ENCODE measurements at places on chromosomes 2 and 18. TPM values are rescaled to one million over a fixed set of nuclear protein-coding genes. Genes with fewer than 3 reads are reported as not detected.

The NEB gene
- 2.0 TPM for total RNA-seq

The ZNF142 gene
- total RNA-seq: 23.4 TPM

The ADNP2 gene
- 83.3 TPM for total RNA-seq

The ALPI gene
- total RNA-seq: not detected

The SPEG gene
- total RNA-seq: 2.4 TPM

The DNAH7 gene
- 0.10 TPM for total RNA-seq

The GORASP2 gene
- 40.7 TPM for total RNA-seq

The CHCHD5 gene
- 4.6 TPM for total RNA-seq

The ABCB6 gene
- 1.3 TPM for total RNA-seq

The UGT1A9 gene
- total RNA-seq: not detected

The TWSG1 gene
- total RNA-seq: 9.2 TPM

The CYP1B1 gene
- 7.9 TPM for total RNA-seq

The GREB1L gene
- under 0.01 TPM for total RNA-seq

The CYRIA gene
- 63.3 TPM for total RNA-seq

The KCNE4 gene
- under 0.01 TPM for total RNA-seq

The COL3A1 gene
- 0.42 TPM for total RNA-seq

The PRKCE gene
- total RNA-seq: 13.6 TPM

The ABCG8 gene
- total RNA-seq: not detected

The CENPA gene
- 0.63 TPM for total RNA-seq

The KATNAL2 gene
- total RNA-seq: 0.42 TPM

The RAB6C gene
- total RNA-seq: 0.10 TPM

The PMAIP1 gene
- total RNA-seq: 95.0 TPM

The MCFD2 gene
- total RNA-seq: 31.3 TPM

The POU3F3 gene
- total RNA-seq: not detected

The FSHR gene
- not detected for total RNA-seq

The PROKR1 gene
- total RNA-seq: under 0.01 TPM

The TDRD15 gene
- 0.10 TPM for total RNA-seq

The KCNG3 gene
- total RNA-seq: 0.31 TPM

The INPP5D gene
- 122 TPM for total RNA-seq

The PAPOLG gene
- total RNA-seq: 21.6 TPM

The MAP3K19 gene
- not detected for total RNA-seq

The TEX44 gene
- not detected for total RNA-seq

The CCDC102B gene
- total RNA-seq: 4.1 TPM

The PAIP2B gene
- 1.4 TPM for total RNA-seq

The MRO gene
- total RNA-seq: under 0.01 TPM

The ASIC4 gene
- not detected for total RNA-seq

The STARD6 gene
- not detected for total RNA-seq

The SAG gene
- 0.21 TPM for total RNA-seq

The TRIM54 gene
- total RNA-seq: not detected

The TRPM8 gene
- total RNA-seq: not detected

The NEUROD1 gene
- total RNA-seq: not detected

The MATN3 gene
- total RNA-seq: not detected

The TBR1 gene
- 0.10 TPM for total RNA-seq

The STAM2 gene
- total RNA-seq: 10.4 TPM
